Naive thymus-derived CD4-positive, alpha-beta T cell (primary cell): ENCODE measurements at places on chromosomes 13 and 19. TPM values are rescaled to one million over a fixed set of nuclear protein-coding genes. Genes with fewer than 3 reads are reported as not detected.

The ALOX5AP gene
- 24.4 TPM for total RNA-seq

The GPR18 gene
- total RNA-seq: 38.0 TPM

The TNFSF13B gene
- total RNA-seq: 26.0 and 33.7 TPM in 2 replicates

The KANK2 gene
- total RNA-seq: 0.53 TPM

The TPTE2 gene
- total RNA-seq: 0.24 TPM

The DLL3 gene
- total RNA-seq: not detected

The FCER2 gene
- total RNA-seq: 0.32 TPM

The ZNF304 gene
- total RNA-seq: 12.3 TPM

The TSSK6 gene
- 11.3 TPM for total RNA-seq

The CYP4F22 gene
- total RNA-seq: 0.29 TPM

The WDR88 gene
- total RNA-seq: not detected

The CYP2A7 gene
- total RNA-seq: not detected

The ADGRE3 gene
- not detected for total RNA-seq

The ADGRE2 gene
- total RNA-seq: 1.5 and 1.7 TPM in 2 replicates

The SLC1A6 gene
- total RNA-seq: not detected

The OPA3 gene
- 9.0 TPM for total RNA-seq

The CGB2 gene
- total RNA-seq: not detected

The PGLYRP2 gene
- total RNA-seq: not detected

The IFI30 gene
- 59.5 TPM for total RNA-seq

The OR4F17 gene
- total RNA-seq: not detected

The ZNF549 gene
- total RNA-seq: 21.8 TPM

The C13orf42 gene
- not detected for total RNA-seq

The HCN2 gene
- 2.1 and 2.2 TPM in 2 replicates for total RNA-seq

The NR1H2 gene
- total RNA-seq: 114 TPM

The ENOX1 gene
- not detected for total RNA-seq

The ATP12A gene
- 0.39 and 0.48 TPM in 2 replicates for total RNA-seq

The CEACAM6 gene
- not detected for total RNA-seq

The ZNF850 gene
- 2.4 TPM for total RNA-seq

The MISP3 gene
- total RNA-seq: 1.7 and 1.9 TPM in 2 replicates

The SYT3 gene
- 0.13 TPM for total RNA-seq

The APOC4 gene
- not detected for total RNA-seq

The TMC4 gene
- 1.0 TPM for total RNA-seq

The CEACAM20 gene
- not detected for total RNA-seq

The TBXA2R gene
- 5.9 TPM for total RNA-seq

The PGLYRP1 gene
- not detected in 2 replicates for total RNA-seq
